ENCODE measurements at places on chromosomes 3 and 15. TPM values are rescaled to one million over a fixed set of nuclear protein-coding genes. Genes with fewer than 3 reads are reported as not detected.

LYZL4 gene
- not detected for total RNA-seq

SIDT1 gene
- total RNA-seq = 136 TPM

GHRL gene
- 1.5 TPM for total RNA-seq

SNRK gene
- 186 TPM for total RNA-seq

CADM2 gene
- total RNA-seq = 0.07 TPM

PROS1 gene
- total RNA-seq = 1.4 TPM

Measured in natural killer cell (primary cell).